ENCODE measurements at places on chromosomes 11 and 22.

GRCh38 chr22:24430431-24431308, 3.3 kb downstream of the ADORA2A start:
- no peak for DNase-seq
- no peaks in the 10 kb centered on the region for H3K27me3 ChIP-seq
- peaks cover 78% of the 10 kb centered on the region for H3K4me1 ChIP-seq
- peaks cover 44% of the 10 kb centered on the region for H3K36me3 ChIP-seq

GRCh38 chr22:24099666-24100065, 81.6 kb upstream of the SUSD2 start:
- peaks cover 22% of the 10 kb centered on the region for H3K36me3 ChIP-seq
- no peak overlapping the region for H3K27ac ChIP-seq
- H3K4me1 ChIP-seq = peaks cover 3% of the 10 kb centered on the region
- no peak overlapping the region for H3K4me3 ChIP-seq
- no peaks in the 10 kb centered on the region for H3K27me3 ChIP-seq

GRCh38 chr11:79122759-79123158, 318.1 kb downstream of the TENM4 start:
- H3K27me3 ChIP-seq = peaks cover 2% of the 10 kb centered on the region
- no peak overlapping the region for H3K4me3 ChIP-seq
- no peak overlapping the region for H3K27ac ChIP-seq
- no peak for DNase-seq
- no peaks in the 10 kb centered on the region for H3K4me1 ChIP-seq

DNA sequence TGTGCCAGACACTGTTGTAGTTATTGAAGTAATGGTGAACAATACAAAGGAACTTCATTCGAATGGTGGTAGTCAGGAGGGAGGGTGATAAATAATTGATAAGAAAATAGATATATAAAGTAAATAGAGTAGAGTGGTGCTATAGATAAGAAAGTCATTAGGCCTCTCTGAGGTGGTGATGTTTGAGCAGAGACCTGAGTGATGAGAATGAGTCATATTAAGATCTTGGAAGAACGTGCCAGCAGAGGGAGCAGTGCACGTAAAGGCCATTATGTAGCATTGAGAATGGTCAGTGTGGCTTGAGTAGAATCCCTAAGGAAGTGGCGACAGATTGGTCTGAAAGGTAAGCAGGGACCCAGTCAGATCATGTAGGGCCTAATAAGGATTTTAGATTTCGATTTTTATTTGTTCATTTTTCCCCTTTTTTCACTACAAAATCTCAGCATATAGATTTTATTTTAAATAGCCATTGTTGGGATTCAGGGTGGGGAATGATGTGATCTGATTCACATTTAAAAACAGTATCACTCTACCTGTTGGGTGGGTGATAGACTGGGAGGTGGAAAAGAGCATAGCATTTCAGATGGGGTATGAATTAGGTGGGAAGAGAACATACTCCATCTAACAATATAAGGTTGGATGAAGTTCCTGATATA, 44.7 kb downstream of the CCDC90B start:
- no peaks in the 10 kb centered on the region for H3K27me3 ChIP-seq
- no peak overlapping the region for H3K4me3 ChIP-seq
- DNase-seq = peak; percentile 55
- H3K27ac ChIP-seq = no peak overlapping the region
- no peaks in the 10 kb centered on the region for H3K36me3 ChIP-seq

DNA sequence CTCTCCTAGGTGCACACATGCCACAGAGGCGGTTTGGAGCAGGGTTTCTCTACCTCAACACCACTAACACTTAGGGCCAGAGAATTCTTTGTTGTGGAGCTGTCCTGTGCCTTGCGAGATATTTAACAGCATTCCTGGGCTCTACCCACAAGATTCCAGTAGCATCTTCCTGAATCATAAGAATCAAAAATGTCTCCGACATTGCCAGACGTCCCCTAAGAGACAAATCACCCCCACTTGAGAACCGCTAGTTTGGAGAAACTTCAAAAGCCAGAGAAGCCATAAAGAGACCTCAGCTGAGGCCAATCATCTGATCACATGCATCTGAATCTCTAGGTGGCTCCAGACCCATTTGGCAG, 16.1 kb downstream of the MFNG start:
- peaks cover 5% of the 10 kb centered on the region for H3K4me1 ChIP-seq
- no peak for DNase-seq
- no peak overlapping the region for H3K27ac ChIP-seq

DNA sequence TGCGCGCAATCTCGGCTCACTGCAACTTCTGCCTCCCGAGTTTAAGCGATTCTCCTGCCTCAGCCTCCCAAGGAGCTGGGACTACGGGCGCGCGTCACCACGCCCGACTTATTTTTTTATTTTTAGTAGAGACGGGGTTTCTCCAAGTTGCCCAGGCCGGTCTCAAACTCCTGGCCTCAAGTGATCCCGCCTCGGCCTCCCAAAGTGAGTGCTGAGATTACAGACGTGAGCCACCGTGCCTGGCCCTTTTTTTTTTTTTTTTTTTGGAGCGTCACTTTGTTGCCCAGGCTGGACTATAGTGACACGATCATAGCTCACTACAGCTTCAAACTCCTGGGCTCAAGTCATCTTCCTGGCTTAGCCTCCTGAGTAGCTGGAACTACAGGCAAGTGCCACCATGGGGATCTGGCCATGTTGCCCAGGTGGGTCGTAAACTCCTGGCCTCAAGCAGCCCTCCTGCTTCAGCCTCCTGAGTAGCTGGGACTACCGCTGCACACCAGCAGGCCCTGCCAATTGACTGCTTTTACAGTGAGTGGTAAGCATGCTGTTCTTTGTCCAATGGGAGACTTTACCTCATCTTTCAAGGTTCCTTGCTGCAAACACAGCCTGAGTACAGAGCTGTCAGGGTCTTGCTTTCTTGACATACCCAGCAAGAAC, 600 bp upstream of the CENPM start:
- DNase-seq = no peak
- H3K4me3 ChIP-seq = peak overlapping the region; percentile 88
- H3K27ac ChIP-seq = peak overlapping the region; percentile 94
- H3K4me1 ChIP-seq = peaks cover 39% of the 10 kb centered on the region
- peaks cover 32% of the 10 kb centered on the region for H3K36me3 ChIP-seq

DNA sequence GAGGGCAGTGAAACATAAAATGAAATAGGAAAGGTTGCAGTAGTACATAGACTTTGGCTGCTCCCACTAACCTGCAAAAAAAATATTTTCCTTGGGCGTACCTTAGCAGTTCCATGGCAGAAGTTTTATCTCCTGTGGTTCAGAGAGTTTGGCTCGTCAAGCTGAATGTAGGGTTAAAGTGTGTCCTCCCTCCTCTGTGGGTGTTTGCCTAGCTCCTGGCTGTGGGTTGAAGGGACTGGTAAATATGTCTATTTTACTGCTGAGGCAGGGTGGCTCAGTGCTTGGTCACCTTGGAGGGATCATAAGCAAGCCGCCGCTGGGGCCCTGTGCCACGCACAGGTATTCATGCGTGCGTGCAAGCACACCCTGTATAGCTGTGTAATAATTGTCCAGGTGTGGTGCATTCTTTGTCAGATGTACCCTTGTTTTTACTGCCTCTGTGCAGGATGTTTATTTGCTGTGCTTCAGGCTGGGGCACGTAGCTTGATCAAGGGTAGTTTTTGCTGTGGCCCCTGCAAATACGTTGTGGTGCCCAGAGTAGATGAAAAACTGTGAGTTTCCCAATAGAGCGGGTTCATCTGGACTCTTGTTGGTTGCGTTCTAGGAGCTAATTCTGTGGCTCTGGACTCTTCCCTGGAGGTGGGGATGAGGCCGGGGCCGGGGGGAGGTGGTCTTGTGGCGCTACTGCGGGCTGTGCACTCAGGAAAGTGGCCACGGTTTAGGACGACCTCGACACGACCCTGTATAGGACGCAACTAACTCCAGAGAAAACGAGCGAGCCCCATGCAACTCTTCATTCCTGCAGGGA, 732 bp upstream of the SORL1 start:
- no peaks in the 10 kb centered on the region for H3K27me3 ChIP-seq
- DNase-seq = peak; percentile 55
- H3K4me1 ChIP-seq = peaks cover 75% of the 10 kb centered on the region
- peak overlapping the region; percentile 95 for H3K27ac ChIP-seq
- peak overlapping the region; percentile 95 for H3K4me3 ChIP-seq

DNA sequence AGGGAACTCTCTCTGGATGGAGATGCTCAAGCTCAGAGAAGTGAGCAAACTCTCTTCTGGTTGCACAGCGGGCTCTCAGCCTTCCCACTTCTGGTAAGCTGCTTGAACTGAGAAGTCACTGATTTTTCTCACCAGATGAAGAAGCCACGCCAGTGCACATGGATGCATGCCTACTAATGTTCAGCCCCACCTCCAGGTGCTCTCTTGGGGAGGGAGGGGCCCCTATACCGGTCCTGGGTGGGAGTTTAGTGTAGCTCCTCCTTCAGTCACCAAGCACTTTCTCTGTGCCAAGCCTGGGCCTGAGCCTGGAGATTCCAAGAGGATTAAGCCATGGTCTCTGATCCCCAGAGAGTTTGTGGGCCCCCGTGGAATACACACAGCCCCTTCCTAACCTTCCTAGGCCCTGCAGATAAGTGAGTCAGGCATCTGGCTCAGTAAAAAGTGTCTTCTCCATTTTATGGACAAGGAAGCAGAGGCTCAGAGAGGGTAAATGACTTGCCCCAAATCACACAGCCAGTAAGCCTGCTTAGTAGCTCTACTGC, 142.2 kb downstream of the ST3GAL4 start:
- H3K27me3 ChIP-seq = peaks cover 18% of the 10 kb centered on the region
- H3K36me3 ChIP-seq = no peaks in the 10 kb centered on the region
- no peaks in the 10 kb centered on the region for H3K4me1 ChIP-seq
- H3K4me3 ChIP-seq = no peak overlapping the region
- H3K27ac ChIP-seq = no peak overlapping the region

GRCh38 chr11:66069715-66070603, at the start of gene PACS1:
PACS1 (plus strand) TSS chr11:66070272; CDS start chr11:66070487, 215 bp downstream.
- H3K36me3 ChIP-seq = peaks cover 69% of the 10 kb centered on the region
- peak within 1 kb of the TSS; percentile 95 for H3K27ac ChIP-seq
- peak within 1 kb of the TSS; percentile 81 for H3K4me3 ChIP-seq
- DNase-seq = peak; percentile 80
- H3K4me1 ChIP-seq = peaks cover 63% of the 10 kb centered on the region
- no peaks in the 10 kb centered on the region for H3K27me3 ChIP-seq

GRCh38 chr11:126403022-126403581, 47.6 kb downstream of the ST3GAL4 start:
- H3K27ac ChIP-seq = no peak overlapping the region
- H3K27me3 ChIP-seq = no peaks in the 10 kb centered on the region
- no peak for DNase-seq

DNA sequence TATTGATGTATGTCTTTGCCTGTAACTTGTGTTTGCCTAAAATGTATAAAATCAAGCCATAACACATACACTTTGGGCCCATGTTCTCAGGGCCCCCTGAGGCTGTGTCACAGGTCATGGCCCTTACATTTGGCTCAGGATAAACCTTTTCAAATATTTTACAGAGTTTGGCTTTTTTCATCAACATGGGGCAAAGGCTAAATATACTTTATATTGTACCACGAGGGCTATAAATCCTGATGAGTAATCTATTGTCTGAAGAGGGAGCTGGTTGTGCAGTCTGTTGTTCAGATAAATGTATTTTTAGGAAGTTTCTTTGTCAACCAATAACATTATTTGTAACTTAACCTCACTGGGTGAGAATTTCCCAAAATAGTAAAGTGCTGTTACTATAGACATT, 404.6 kb upstream of the DDI1 start:
- no peak overlapping the region for H3K27ac ChIP-seq
- H3K36me3 ChIP-seq = no peaks in the 10 kb centered on the region
- peaks cover 2% of the 10 kb centered on the region for H3K27me3 ChIP-seq

- peaks cover 4% of the 10 kb centered on the region for H3K36me3 ChIP-seq
- H3K27me3 ChIP-seq = no peaks in the 10 kb centered on the region
- H3K4me1 ChIP-seq = peaks cover 14% of the 10 kb centered on the region
- H3K4me3 ChIP-seq = no peak overlapping the region
- DNase-seq = no peak
Observed at GRCh38 chr22:27836181-27836580, 34.6 kb upstream of the MN1 start.

GRCh38 chr11:12233602-12233925, 123.2 kb downstream of the MICAL2 start:
- DNase-seq = no peak
- no peak overlapping the region for H3K27ac ChIP-seq
- H3K27me3 ChIP-seq = no peaks in the 10 kb centered on the region
- no peak overlapping the region for H3K4me3 ChIP-seq
- H3K4me1 ChIP-seq = peaks cover 30% of the 10 kb centered on the region

DNA sequence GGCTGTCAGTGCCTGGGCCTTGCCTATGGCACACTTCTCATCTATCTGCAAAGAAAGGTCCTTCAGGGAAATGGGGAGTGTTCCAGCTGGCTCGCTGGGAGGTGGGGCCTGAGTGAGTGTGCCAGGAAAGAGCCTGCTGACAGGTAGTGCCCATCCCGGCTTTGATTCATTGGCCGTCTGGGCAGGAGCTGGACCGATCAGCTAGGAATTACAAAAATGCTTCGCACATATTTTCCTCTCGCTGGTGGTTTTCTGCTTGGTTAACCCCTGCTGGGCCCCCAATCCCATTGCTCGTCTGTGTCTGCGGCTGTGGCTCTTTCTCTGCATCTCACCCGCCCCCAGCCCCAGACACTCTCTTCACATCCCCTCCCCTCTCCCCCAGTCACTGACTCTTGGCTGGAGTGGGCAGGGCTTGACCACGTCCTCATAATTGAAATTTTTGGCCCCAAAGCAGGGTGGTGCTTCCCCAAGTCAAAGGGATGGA, 10.8 kb downstream of the LIF start:
- H3K27me3 ChIP-seq = no peaks in the 10 kb centered on the region
- H3K36me3 ChIP-seq = peaks cover 6% of the 10 kb centered on the region
- peaks cover 2% of the 10 kb centered on the region for H3K4me1 ChIP-seq
- H3K4me3 ChIP-seq = no peak overlapping the region
- DNase-seq = no peak

- H3K27me3 ChIP-seq = no peaks in the 10 kb centered on the region
- no peak overlapping the region for H3K27ac ChIP-seq
- H3K4me3 ChIP-seq = no peak overlapping the region
Observed at GRCh38 chr11:22928207-22928917, 68.1 kb upstream of the CCDC179 start.

- no peak overlapping the region for H3K4me3 ChIP-seq
- peaks cover 4% of the 10 kb centered on the region for H3K36me3 ChIP-seq
- no peak overlapping the region for H3K27ac ChIP-seq
- DNase-seq = no peak
Observed at GRCh38 chr11:66285250-66285947, 3.5 kb downstream of the YIF1A start.

- H3K27ac ChIP-seq = no peak overlapping the region
- DNase-seq = no peak
- H3K27me3 ChIP-seq = peaks cover 2% of the 10 kb centered on the region
- H3K36me3 ChIP-seq = no peaks in the 10 kb centered on the region
- H3K4me1 ChIP-seq = no peaks in the 10 kb centered on the region
Observed at GRCh38 chr11:116166573-116167465, 606.0 kb downstream of the BUD13 start.

- DNase-seq = no peak
- H3K4me1 ChIP-seq = peaks cover 5% of the 10 kb centered on the region
- no peak overlapping the region for H3K27ac ChIP-seq
- H3K36me3 ChIP-seq = no peaks in the 10 kb centered on the region
- H3K27me3 ChIP-seq = peaks cover 15% of the 10 kb centered on the region
- H3K4me3 ChIP-seq = no peak overlapping the region
Observed at GRCh38 chr11:8809241-8809938, 101.6 kb upstream of the AKIP1 start.

- H3K4me1 ChIP-seq = peaks cover 9% of the 10 kb centered on the region
- no peak for DNase-seq
- no peaks in the 10 kb centered on the region for H3K27me3 ChIP-seq
Observed at GRCh38 chr22:49601614-49602321, 225.9 kb downstream of the BRD1 start.

GRCh38 chr11:125322289-125322688, 157.7 kb downstream of the PKNOX2 start:
- no peaks in the 10 kb centered on the region for H3K4me1 ChIP-seq
- peaks cover 20% of the 10 kb centered on the region for H3K27me3 ChIP-seq
- no peak for DNase-seq
- H3K4me3 ChIP-seq = no peak overlapping the region

GRCh38 chr11:46047520-46047919, 73.7 kb downstream of the PHF21A start:
- DNase-seq = no peak
- H3K27me3 ChIP-seq = no peaks in the 10 kb centered on the region
- H3K27ac ChIP-seq = no peak overlapping the region
- H3K4me3 ChIP-seq = no peak overlapping the region
